NCI-H1930 (cell line): ENCODE measurements at places on chromosomes 7 and 10.

GRCh38 chr10:63173468-63174232 is 40.5 kb downstream of the NRBF2 start:
- DNase-seq: no peak

GRCh38 chr10:124941823-124942222 is at the start of gene ZRANB1:
Gene ZRANB1, plus strand, starts transcription at chr10:124942123. Its CDS starts 371 bp downstream, at chr10:124942494.
- DNase-seq: no peak

GRCh38 chr7:158811894-158812293 is 17.4 kb downstream of the ESYT2 start:
- DNase-seq: no peak

- DNase-seq: no peak
Observed at GRCh38 chr7:50182759-50183158, 89.7 kb upstream of the ZPBP start.

DNA sequence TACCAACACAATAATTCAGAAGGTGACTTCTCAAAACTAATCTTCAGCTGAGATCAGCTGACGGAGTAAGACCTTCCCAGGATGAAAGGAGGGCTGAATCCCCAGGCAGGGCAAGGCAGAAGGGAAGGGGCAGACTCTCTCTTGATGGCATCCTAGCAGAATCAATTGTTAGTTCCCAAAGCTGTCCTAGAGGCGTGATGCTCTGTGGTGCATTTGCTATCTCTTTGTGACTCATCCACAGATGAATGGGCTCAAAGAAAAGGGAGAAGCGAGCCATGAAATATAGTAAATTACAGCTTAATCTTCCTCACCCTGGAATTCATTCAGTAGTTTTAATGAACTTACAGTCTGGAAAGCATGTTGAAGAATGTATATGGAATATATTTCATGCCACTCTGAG is 37.2 kb downstream of the PDE1C start:
- no peak for DNase-seq

DNA sequence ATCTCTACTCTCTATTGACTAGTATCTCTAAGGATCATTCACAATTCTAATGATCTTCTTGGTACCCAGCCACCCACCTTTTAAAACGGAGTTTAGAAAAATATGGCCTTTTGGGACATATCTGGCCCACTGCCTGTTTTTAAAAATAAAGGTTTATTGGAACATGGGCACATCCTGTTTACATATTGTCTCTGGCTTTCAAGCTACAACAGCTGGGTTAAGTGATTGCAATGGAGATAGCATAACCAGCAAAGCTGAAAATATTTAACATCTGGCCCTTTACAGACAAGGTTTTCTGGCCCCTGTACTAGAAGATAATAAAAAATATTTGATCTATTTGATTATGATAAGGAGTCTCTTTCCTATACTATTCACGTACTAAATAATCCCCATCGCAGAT is 232.4 kb upstream of the RHOBTB1 start:
- DNase-seq: no peak

- DNase-seq: no peak
Observed at GRCh38 chr7:49091519-49091918, 167.2 kb downstream of the CDC14C start.

- no peak for DNase-seq
Observed at GRCh38 chr10:63498665-63499064, 22.5 kb upstream of the REEP3 start.

DNA sequence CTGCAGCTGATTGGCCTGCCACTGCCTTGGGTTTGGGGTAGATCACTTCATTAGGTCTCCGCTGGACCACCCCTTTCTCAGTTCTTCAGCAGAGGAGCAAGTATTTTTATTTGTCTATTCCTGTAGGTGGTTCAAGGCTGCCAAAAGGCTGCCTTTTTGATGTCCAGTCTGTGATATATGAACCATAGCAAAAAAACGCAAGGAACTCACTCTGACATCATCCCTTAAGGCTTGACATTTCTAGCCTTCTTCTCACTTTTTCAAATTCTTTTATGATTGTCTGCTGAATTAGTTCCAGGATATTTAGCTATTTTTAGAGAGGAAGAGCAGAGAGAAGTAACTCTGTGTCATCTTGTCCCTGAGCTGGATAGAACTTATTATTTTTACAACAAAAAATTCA is 269.2 kb downstream of the BAMBI start:
- DNase-seq: no peak

DNA sequence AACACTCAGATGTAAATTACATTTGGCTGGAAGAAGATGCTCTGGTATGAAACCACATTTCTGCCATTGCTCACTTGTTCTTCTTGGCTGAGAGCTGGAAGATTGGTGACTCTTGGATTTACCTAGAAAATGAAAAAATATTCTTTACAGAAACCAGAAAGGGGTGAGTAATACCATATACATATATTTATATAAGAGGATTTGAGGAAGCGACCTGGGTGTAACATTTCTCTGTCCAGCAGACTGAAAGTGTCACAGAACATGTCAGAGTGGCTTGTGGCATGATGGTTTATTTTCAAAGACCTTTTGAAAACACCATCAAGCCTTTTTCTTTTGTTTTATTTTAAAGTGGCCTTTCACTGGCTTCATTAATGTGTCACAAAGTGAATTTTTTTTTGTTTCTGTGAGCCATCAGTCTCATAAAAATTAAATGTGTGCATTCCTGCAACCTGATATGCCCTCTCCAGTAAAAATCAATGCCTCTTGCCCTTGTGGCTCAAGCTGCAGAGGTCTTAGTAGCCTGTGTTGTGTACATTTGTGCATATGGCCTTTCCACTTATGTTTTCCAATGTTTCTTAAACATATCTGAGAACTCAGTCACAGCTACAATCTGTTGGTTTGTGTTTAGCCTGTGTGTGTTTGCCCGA is 23.5 kb downstream of the CREB5 start:
- DNase-seq: no peak

DNA sequence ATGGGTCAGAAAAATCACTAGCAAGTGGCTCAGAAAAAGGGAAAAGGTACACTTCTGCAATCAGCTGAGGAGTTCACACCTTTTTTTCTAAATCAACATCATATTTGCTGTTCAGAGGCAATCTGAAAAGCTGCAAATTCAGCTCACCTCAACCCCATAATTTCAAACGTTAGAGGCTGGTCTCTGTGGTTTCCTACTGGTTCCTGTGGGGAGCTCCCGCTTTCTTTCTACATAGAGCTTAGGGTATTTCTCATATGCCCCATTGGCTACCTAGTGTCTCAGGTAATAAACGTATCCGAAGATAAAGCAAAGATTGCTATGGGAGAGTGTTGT is 5.2 kb upstream of the ZNF22 start:
- no peak for DNase-seq

DNA sequence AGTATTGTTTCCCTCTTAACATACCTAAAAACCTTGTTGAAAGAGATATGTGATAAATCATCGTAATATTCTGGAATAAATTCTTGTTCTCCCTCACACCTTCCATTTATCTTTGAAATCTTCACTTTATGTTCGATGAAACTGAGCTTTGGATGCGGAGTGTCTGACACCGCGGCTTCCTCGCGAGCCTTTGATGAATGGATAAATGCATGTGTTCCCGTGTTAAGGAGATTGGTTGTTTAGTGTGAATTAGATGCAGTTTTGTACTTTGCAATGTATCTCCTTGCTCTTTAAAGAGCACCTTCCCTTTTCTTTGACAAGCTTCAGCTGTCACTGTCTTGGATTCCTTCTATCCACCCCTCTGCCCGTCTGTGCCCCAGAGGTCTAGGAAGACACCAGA is 138.1 kb downstream of the DOCK1 start:
- DNase-seq: no peak

GRCh38 chr7:2482725-2483451 is 6.7 kb upstream of the GRIFIN start:
- no peak for DNase-seq

DNA sequence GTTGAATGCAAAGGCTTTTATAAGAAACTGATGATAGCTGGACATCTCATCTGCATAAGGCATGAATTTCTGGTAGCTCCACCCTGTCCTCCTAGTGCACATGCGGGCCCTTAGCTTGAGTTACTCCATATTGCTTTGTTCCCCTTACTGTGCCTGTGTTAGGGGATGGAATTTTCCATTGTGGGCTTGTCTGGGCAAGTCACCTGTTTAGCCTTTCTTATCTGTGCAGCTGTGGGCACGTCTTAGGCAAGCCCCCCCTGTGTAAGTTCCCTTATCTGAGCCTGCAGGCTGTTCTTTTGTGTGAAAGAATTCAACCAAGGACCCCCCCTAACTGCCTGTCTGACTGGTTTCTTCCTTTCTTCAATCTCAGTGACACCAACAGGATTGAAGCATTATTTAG is 14.5 kb upstream of the CROT start:
- no peak for DNase-seq

GRCh38 chr7:99155211-99155610 is 11.3 kb upstream of the SMURF1 start:
- no peak for DNase-seq

GRCh38 chr10:26407406-26407969 is 30.7 kb upstream of the APBB1IP start:
- no peak for DNase-seq

GRCh38 chr10:28094121-28094520 is 95.2 kb upstream of the ODAD2 start:
- DNase-seq: no peak

- DNase-seq: no peak
Observed at GRCh38 chr10:92760609-92761008, 70.9 kb downstream of the HHEX start.

- no peak for DNase-seq
Observed at GRCh38 chr7:77482015-77482414, 55.1 kb upstream of the PTPN12 start.
